ENCODE measurements at places on chromosomes 7 and 10.
A peak's percentile ranks its signal among the peaks of the same experiment; 100 is the strongest.

- DNase-seq = no peak
These were observed 57.8 kb downstream of the BAMBI start for GRCh38 chr10:28734938-28735759.

DNA sequence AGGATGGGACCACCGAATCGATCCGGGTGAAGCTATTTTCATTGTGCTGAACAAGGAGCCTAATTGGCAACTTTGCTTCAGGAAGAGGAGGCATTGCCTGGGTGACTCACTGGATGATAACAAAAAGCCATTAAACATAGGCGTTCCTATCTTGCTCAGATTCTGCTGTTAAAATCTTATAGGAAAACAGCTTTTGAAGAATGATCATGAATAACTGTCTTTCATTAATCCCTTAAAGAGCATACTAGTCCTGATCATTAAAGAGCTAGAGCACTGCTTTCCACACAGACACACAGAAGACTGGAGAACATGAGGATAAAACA, 174.2 kb upstream of the IMMP2L start:
- DNase-seq = no peak

- no peak for DNase-seq
These were observed 26.4 kb upstream of the PPP3CB start for GRCh38 chr10:73522263-73522662.

GRCh38 chr7:47932016-47932415, 16.2 kb downstream of the PKD1L1 start:
- DNase-seq = no peak

DNA sequence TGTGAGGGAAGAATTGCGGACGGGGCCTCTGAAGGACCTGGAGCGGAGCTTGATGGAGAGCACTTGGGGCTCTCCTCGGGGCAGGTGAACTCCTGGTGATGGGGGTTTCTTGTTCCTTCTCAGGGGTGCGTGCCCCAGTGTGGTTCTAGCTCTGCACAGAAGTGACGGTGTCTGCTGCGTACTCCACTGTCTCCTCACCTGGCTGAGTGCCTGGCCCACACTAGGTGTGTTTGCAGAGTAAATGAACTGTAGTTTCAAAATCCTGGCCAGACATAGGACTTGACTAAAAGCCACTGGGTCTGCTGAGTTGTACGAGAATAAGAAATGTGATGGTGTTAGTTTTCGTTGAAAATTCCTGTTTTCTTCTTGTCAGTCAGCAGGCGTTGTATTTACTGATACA, 35.6 kb downstream of the DYNC2I1 start:
- DNase-seq = no peak

DNA sequence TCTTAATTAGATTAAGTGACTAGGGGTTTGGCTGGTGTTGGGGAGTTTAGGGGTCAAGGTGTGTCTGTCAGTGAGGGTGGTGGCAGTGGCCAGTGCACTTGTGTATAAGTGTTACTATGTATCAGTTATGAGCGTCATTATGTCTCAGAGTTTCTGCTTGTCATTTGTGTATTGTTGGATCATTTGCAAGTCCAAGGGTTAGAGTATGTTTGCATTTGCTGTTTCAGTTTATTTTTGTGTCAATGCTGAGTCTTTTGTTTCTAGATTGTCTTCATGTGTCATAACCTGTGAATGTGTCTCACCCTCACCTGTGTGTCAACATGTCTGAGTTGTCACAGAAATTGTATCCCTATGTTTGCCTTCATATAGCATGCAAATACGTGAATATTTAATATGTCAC, 97.5 kb upstream of the PAX2 start:
- DNase-seq = no peak

GRCh38 chr7:818031-818699, 14.1 kb upstream of the SUN1 start:
- no peak for DNase-seq

DNA sequence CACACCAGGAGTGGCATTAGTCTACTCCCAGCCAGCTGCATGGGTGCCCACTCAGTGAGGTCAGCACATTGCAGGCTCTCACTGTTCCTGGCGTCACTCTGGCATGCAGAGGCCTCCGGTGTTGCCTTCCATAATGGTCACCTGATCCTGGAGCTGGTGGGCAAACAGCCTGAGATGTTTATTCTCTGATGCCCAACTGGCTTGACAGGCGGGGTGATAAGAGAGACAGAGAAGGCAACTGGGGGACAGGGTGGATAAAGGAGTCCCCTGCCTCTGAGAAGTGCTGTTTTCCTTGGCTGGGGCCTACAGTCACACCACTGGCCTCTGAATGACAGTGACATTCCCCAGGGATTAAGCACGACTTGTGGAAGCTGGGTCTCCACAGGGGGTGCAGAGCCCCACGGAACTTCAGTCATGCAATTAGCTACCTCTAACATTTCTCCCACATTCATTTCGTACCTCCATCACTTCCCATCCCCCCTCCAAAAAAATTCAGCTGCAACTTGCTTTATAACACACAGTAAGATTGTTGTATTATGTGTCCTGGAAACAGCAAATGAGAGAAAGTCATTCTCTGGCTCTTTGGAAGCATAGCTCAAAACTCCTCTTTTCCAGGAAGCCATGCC, 7.1 kb upstream of the RBM20 start:
- no peak for DNase-seq

DNA sequence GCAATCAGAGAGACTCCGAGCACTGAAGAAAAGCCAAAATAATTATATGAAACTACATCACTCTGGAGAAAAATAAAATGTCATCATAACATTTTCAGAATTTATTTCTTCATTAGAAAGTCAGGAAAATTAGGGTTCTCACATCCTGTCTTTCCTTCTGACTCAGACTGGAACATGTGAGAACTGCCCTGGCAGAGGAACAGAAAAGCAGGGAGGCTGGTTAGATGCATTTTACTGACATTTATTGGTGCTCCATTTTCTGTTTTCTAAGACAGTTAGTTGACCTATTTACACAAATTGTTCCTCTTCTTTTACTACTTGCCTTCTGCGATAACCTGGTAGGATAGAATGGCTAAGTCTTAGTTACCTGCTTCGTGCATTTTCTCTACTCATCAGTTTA, 58.6 kb upstream of the ANK3 start:
- no peak for DNase-seq

- no peak for DNase-seq
These were observed 3.8 kb downstream of the MCM10 start for GRCh38 chr10:13165177-13165576.

GRCh38 chr7:151893405-151893923, 16.5 kb upstream of the PRKAG2 start:
- DNase-seq = no peak

GRCh38 chr7:16035392-16035791, 348.9 kb upstream of the MEOX2 start:
- no peak for DNase-seq

GRCh38 chr7:81245353-81245752, 326.5 kb upstream of the SEMA3C start:
- DNase-seq = peak; percentile 29

GRCh38 chr10:13885238-13885990, 298.6 kb downstream of the PRPF18 start:
- no peak for DNase-seq

- no peak for DNase-seq
These were observed 273.9 kb downstream of the TSPAN12 start for GRCh38 chr7:120583899-120584586.

- peak; percentile 7 for DNase-seq
These were observed 373.4 kb upstream of the PCDH15 start for GRCh38 chr10:55174419-55174818.

All from iPS-NIHi11 (cell line).